ENCODE measurements at places on chromosomes 2 and 18. TPM values are rescaled to one million over a fixed set of nuclear protein-coding genes. Genes with fewer than 3 reads are reported as not detected.

CXCR1 gene
- not detected for total RNA-seq

IL36A gene
- total RNA-seq, result not detected

MOGAT1 gene
- not detected for total RNA-seq

ALKAL2 gene
- not detected for total RNA-seq

RGPD4 gene
- not detected for total RNA-seq

SLC5A7 gene
- not detected for total RNA-seq

SERPINB11 gene
- not detected for total RNA-seq

FAM228A gene
- total RNA-seq, result 0.18 TPM

UGT1A3 gene
- total RNA-seq, result not detected

STPG4 gene
- 0.37 TPM for total RNA-seq

ASAP2 gene
- 15.1 TPM for total RNA-seq

BOD1L2 gene
- not detected for total RNA-seq

DNAJC5G gene
- not detected for total RNA-seq

SCLY gene
- total RNA-seq, result 11.1 TPM

CYRIA gene
- 3.7 TPM for total RNA-seq

EMX1 gene
- not detected for total RNA-seq

TUBA4A gene
- total RNA-seq, result 7.0 TPM

RNASEH1 gene
- 33.2 TPM for total RNA-seq

MDH1B gene
- total RNA-seq, result 1.4 TPM

PLCL1 gene
- total RNA-seq, result 1.1 TPM

SGO2 gene
- 2.1 TPM for total RNA-seq

EGR4 gene
- total RNA-seq, result not detected

CD8A gene
- not detected for total RNA-seq

DPY30 gene
- 38.7 TPM for total RNA-seq

SERPINE2 gene
- total RNA-seq, result 786 TPM

FBLN7 gene
- 0.57 TPM for total RNA-seq

FAP gene
- 148 TPM for total RNA-seq

TNFRSF11A gene
- 0.09 TPM for total RNA-seq

IRS1 gene
- 10.7 TPM for total RNA-seq

NYAP2 gene
- total RNA-seq, result not detected

CD8B2 gene
- not detected for total RNA-seq

TANK gene
- total RNA-seq, result 61.8 TPM

ANKRD30B gene
- under 0.01 TPM for total RNA-seq

C2orf72 gene
- under 0.01 TPM for total RNA-seq

C2orf80 gene
- not detected for total RNA-seq

POTEJ gene
- total RNA-seq, result not detected

INPP5D gene
- total RNA-seq, result 0.46 TPM

ACTG2 gene
- total RNA-seq, result 20.1 TPM

WNT10A gene
- not detected for total RNA-seq

SLC16A14 gene
- total RNA-seq, result 4.1 TPM

KCNIP3 gene
- 0.57 TPM for total RNA-seq

LRATD1 gene
- total RNA-seq, result 0.09 TPM

PROC gene
- total RNA-seq, result not detected

NEMP2 gene
- total RNA-seq, result 6.0 TPM

MC5R gene
- total RNA-seq, result not detected

ADGRF3 gene
- total RNA-seq, result under 0.01 TPM

VSNL1 gene
- not detected for total RNA-seq

FKBP7 gene
- 81.6 TPM for total RNA-seq

TXNDC2 gene
- under 0.01 TPM for total RNA-seq

TUBA3E gene
- total RNA-seq, result not detected

SIX2 gene
- under 0.01 TPM for total RNA-seq

DSEL gene
- 43.2 TPM for total RNA-seq

C2orf15 gene
- not detected for total RNA-seq

Measured in smooth muscle cell of bladder (primary cell).